ENCODE measurements at places on chromosomes 13 and 19.

- no peak for DNase-seq
Measured at GRCh38 chr13:32134241-32135055, 102.9 kb downstream of the FRY start.

- DNase-seq = no peak
Measured at GRCh38 chr13:110411688-110412059, 104.6 kb downstream of the COL4A2 start.

GRCh38 chr19:39375929-39376328, 15.0 kb downstream of the PAF1 start:
- no peak for DNase-seq

DNA sequence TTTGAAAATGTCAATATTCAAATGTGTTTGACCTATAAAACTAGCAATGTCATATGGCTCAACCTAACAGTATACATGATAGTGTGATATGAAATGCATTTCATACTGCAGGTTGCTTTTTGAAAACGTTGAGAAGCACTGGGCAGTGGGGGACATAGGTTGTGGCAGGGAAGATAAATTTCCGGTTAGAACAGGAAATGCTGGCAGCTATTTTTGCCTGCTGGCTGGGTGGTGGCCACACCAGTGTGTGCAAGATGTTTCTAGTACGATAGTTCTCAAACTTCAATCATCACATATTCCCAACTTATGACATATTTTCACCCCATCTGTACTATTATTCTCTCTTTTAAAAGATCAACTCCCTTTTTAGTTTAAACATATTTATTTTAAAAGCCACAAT, 17.2 kb downstream of the FXYD5 start:
- no peak for DNase-seq

DNA sequence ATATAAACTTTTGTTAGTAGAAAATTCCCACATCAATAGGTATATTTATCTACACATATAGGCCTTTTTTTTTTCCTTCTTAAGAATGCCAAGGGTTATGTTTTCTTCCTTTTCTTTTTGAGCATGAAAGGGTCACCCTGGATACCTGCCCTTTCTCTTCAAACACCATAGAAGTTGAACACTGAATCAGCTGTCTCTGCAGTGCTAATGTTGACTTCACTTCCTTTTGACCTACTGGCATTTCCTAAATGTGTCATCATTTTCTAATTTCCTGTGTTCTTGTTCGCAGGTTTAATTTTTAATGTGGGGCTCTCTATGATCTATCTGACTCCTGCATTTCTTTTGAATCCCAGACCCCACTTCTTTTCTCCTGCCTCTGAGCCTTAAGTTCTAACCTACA, 532.0 kb downstream of the GPC6 start:
- no peak for DNase-seq

DNA sequence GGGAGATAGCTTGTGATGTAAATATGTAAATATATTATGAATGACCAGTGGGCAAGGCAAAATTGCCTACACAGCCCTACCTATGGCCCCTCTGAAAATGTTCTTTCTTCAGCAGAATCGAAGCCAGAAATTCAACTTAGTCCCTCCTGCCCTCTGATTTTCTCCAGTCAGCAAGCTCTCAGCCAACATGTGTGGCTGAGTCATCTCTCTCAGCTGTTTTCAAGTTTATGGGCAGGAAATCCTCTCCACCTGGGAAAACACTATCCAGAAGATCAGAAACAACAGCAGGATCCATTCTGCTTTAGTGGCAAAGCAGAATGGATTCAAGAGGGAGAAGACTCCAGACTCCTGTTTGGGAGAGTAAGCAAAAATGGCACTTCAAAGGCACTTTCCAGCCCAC, 8.9 kb upstream of the ZNF527 start:
- no peak for DNase-seq

- no peak for DNase-seq
Measured at GRCh38 chr19:50629801-50630200, 9.9 kb downstream of the SYT3 start.

- DNase-seq = no peak
Measured at GRCh38 chr19:7698583-7698982, 3.3 kb downstream of the FCER2 start.

DNA sequence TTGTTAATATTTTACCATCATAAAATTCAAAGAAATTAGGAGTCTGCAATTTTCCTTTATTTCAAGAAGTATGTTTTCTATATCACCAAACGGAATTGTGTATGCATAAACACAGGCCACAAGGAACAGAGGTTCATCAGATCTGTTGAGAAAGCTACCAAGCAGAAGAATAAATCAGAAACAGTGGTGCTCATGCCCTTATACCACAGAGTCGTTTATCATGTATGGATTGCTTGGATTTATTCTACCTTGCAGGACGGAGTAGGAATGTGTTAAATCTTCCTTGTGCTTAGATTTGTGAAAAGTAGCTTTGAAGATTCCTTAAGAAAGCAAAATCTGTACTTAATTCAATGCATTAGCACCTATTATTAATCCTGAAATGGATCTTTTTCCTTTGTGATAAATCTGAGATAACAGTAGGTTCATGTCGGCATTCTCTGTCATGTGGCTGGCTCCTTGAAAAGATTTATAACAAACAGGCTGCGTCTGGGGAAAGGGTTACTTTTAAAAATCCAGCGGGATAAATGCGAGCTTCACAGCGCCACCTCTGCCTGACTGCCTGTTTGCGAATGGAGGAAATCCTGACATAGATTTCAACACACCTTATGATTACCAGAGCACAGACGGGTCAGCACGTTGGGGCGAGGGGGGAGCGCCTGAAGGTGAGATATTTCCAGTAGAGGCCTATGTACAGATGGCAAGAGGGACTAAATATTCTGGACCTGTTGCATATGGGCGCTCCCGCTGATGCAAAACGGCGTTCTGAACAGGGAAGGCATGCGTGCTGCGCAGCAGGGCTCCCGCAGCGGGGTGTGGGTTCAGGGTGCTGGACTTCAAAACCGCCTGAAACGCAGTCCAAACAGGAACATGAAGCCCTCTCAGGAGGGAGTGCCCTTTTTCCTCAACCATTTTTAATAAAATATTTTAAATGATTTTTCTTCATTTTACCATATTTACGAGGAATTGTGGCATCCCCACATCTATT, 445.5 kb upstream of the SGCG start:
- DNase-seq = no peak

Data from H54 (cell line).